Stimulated activated CD4-positive, alpha-beta T cell treated with anti-CD3 and anti-CD28 coated beads, TNF-alpha, amount 100 ng/mL, for 24 hours (primary cell): ENCODE measurements at places on chromosomes 3 and 15.

DNA sequence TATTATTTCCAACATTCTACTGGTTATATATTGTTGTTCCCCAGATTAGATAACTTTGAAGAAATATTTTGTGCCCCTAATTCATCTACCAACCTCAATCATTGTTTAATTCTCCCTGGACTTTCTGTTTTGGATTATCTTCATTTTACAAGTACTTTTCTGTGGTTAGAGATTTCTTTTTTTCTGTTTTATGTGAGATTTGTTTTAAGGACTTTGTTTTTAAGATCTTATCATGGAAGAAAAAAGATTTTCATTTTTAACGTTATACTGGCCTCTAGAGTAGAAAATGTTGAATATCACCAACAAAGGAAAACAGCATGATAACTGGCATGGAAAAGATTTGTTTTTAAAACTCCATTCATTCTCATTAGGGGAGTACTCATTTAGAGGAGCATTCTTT lies 210.9 kb upstream of the KCNMB2 start:
- no peak for DNase-seq

DNA sequence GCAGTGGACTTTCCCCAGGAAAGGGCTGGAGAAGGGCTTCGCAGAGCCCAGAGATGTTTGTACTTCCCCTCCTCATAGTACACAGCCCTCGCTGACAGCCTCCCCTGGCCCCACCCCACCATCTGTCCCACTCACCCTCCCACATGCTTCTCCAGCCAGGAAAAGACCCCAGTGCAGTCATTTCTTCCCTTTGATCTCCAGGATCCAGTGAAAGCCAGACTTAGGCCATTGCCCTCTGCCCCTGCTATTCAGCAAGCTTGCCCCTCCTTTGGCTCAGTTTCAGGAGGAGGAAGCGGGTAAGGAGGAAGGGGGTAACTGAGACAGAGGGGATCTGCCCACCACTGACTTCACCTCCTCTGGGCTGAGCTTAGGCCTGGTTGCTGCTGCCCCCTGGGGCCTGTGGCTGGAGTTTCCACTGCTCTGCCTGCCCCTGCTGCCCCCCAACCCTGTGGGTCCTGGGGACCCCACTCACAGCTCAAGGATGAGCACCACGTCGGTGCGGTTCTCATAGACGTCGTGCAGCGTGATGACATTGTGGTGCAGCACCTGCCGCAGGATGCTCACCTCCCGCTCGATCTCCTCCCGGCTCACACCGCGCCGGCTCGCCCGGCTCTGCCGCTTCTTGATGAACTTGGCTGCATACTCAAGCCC lies 63.1 kb downstream of the DAPK2 start:
- no peak for DNase-seq

GRCh38 chr15:69478259-69478781 lies 25.7 kb downstream of the RPLP1 start:
- DNase-seq = no peak

- no peak for DNase-seq
These were observed 59.4 kb upstream of the TRIM71 start for GRCh38 chr3:32758375-32758753.

GRCh38 chr15:73927476-73928240 lies 1.4 kb downstream of the LOXL1 start:
- DNase-seq = peak; percentile 72

DNA sequence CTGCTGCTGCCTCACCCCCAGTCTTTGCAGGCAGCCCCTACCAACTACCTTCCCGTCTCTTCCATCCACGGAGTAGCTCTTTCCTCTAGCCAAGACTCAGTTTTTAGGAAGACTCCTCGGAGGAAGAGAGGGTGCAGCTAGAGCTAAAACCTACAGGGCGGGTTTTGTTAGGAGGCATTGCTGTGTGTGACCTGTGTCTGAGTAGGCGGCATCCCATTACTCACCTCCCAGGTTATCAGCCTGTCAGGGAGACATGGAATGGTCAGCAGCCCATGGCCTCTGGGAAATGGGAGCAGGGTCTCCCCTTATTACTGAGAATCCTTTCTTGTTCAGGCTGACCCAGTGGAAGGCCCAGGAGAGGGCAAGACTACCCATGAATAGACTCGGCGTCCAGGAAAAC lies 43.8 kb upstream of the FGD5 start:
- DNase-seq = no peak

GRCh38 chr3:19114461-19114860 lies 33.8 kb upstream of the KCNH8 start:
- DNase-seq = no peak

GRCh38 chr15:62727501-62727900 lies 315.0 kb upstream of the TPM1 start:
- DNase-seq = no peak

DNA sequence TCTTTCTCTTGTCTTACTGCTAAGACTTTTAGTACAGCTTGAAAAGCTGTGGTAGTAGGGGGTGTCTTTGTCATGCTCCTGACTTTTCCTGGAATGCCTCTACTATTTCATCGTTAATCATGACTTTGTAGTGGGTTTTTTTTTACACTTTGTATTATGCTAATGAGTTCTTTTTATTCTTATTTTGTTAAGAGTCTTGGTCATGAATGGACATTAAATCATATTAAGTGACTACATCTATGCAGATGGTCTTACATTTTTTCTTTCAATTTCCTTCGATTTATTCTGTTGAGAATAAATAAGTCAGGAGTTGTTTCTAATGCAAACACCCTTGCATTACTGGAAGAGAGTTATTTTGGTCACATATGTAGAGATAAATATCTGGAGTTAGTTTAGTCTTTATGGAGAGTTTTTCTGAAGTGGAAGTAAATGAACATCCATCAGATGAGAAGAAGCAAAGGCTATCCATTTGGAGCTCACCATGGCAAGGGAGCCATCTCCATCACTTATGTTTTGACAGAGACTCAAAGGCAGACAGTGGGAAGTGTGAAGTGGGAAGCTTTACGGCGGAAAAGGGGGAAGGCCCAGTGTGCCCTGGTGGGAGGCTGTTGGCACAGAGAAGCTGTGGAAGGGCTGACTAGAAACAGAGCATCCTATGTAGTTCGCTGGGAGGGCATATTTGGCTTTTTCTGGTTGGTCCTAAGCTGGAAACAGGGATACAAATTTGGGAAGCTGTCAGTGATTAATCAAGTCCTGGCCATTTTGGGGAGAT lies 73.1 kb upstream of the PRR23E start:
- no peak for DNase-seq

DNA sequence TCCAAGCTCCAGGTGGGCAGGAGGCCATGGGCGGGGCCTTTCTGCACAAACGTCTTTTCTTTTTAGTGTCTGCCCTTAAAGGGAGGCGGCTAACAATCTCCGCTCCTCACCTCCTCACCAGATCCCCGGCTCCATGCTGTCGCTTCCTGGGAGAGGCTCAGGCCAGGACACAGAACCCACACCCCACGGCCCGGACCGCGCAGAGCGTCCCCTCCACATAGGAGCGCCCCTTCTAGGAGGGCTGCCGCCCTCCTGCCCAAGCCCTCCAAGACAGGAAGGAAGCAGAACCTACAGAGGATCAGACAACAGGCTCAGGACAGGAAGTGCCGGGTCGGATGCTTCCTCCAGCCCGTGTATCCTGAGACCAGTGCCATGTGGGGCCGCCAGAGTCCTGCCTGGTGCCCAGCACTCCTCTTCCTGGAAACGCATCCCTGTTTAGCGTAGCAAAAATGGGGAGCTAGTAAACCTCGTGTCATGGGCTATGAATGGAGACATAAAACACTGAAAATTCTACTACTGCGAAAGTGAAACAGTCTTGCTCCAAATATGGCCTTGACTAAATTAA lies 83.2 kb upstream of the ATP10A start:
- DNase-seq = no peak

- DNase-seq = no peak
These were observed 39.9 kb downstream of the PPCDC start for GRCh38 chr15:75063338-75063737.

DNA sequence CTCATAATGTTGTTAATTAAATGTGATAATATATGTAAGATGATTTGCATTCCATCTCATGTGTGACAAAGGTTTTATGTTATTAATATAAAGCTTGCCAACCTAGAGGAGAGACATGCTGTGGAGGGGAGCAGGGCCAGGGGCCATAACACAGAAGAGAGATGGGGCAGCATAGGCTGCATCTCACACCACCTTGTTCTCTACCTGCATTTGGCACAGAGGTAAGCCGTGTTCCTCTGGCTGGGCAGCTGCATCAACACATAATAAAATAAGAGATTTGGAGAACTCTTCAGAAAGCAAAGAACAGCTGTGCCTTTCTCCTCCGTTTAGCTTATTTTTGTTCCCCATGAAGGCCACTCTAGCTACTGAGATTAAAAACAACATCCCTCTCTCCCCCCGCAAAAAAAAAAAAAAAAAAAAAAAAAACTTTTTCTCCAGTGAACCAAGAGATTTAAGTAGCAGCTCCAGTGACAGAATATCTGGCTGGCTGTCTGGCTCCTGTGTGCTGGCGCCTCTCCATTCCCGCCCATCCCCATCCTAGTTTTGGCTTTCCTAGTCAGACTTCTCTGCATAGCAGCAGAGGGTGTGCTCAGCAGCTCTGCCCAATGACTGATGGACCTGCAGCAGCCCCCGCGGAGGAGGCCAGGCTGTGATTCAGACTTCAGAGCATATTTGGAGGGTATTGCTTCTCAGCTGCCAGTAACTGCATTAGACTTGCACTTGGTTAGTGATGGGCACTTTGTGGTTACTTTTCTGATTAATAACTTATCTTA lies 52.2 kb upstream of the STXBP5L start:
- no peak for DNase-seq

- no peak for DNase-seq
These were observed 51.7 kb downstream of the SCN11A start for GRCh38 chr3:39000008-39000450.
